GM12892 (cell line): ENCODE measurements at places on chromosomes 4 and X.

- DNase-seq: no peak
Observed at GRCh38 chr4:20684852-20685763, 15.2 kb upstream of the PACRGL start.

DNA sequence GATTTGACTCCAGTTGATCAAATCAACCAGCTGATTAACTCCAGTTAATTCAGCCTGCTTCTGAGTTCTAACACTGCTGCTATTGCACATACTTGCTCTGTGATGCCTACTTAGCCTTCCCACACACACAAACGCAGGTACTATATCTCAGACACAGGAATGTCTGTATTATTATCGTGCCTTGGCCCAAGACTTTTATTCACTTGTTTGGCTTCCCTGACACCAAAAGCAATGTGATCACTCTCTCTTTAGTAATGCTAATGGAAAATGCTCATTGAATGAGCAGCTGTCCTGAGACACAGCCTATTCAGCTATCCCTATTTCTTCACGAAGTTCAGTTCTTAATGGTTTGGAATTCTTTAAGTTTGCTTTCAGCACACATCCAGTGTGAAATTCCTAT lies 356.4 kb upstream of the CXorf51A start:
- DNase-seq: no peak

- no peak for DNase-seq
Observed at GRCh38 chr4:69617083-69617694, 22.3 kb downstream of the UGT2A2 start.

GRCh38 chr4:96471956-96472867 lies 632.3 kb downstream of the PDHA2 start:
- no peak for DNase-seq

DNA sequence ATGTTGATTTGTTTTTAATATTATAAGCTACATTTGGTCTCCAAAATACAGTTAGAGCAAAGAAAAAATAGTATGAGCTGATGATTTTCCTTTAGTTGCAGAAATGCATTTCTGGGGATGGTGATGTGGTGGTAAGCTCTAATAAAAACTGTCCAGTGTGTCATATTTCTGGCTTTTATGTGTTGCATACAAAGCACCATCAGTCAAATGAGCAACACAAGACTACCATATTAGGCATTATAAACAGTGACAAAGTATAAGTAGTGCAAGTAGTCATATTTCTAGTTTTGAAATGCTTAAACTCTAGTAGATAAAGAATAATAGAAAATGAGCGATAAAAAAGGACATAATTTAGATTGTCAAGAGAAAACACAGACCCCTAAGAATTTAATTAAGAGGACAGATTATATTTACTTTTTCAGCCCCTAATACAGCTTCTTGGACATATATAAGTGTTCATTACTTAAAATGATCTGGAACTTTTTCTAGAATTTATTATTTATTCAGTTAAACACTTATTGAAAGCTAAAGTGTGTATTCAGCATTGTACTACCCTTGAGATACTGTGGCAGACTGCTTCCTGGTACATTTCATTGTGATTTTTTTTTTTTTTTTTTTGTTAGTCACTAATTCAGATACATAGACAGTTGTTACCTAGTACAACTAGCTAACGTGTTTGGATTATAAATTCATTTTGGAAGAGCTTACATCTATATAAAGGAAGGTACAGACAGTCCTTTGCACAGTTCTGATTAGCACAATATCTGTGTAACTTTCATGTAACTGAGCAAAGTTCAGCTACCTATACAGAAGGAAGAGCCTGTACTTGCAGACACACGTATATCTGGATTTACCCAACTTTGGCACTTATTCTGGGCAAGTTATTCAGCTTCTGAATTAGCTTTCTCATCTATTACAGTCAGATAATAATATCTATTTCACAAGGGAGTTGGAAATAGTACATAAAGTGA lies 22.3 kb downstream of the RAP1GDS1 start:
- DNase-seq: no peak

GRCh38 chr4:23279377-23279986 lies 586.7 kb downstream of the GBA3 start:
- no peak for DNase-seq

- no peak for DNase-seq
Observed at GRCh38 chrX:129653181-129653970, 1.4 kb downstream of the APLN start.

DNA sequence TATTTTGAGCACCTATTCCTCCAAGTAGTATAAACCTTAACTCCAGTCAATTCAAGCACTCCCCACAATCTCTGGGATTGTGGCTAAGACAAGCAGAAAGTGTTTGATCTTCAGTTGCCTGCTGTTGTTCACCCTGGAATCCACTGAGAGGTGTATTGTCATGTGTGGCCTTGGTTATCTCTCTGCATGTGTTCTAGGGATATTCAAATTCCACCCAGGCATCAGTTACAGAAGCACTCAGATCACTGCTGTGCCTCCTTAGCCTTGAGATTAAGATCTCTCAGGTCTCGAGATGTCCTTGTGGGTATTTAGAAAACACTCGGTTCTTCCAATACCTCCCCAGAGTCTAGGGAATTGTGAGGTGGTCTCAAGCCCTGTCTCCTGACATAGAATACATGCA lies 213.3 kb downstream of the SMARCA1 start:
- DNase-seq: no peak

DNA sequence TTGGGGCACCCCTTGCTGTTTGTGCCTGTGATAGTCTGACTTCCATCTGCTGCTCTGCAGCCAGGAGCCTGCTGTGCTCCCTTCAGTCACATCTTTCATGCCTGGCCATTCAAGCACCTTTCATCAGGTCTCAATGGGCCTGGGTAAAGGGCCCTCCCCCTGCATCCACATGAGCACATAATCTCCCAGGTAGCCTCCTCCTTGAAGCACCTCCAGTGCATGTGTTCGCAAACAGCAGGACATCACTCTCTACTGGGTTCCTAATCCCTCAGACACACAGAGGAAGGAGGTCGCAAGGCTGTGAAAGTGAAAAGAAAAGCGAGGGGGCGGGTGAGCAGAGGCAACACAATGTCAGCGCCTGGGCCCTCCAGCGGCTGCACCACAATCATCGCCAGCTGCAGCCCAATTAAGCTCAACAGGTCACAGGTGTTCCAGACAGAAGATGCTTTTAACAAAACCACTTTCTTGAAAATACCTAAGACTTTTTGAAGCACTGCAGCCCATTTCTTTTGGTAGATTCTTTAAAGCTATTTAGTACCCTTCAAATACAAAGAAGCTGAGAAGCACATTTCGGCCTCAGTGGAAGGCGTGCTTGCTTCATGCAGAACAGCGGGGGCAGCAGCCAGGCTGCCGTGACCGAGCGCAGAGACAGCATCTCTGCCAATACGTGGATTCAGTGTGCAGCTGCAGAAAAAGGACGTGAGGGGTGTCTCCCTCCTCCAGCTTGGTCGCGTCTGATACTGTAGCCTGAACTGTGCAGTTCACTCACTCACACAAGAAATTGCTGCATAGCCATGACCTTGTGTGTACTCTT lies 92.2 kb upstream of the SPRY1 start:
- no peak for DNase-seq

- no peak for DNase-seq
Observed at GRCh38 chrX:42976746-42977366, 198.9 kb upstream of the PPP1R2C start.

DNA sequence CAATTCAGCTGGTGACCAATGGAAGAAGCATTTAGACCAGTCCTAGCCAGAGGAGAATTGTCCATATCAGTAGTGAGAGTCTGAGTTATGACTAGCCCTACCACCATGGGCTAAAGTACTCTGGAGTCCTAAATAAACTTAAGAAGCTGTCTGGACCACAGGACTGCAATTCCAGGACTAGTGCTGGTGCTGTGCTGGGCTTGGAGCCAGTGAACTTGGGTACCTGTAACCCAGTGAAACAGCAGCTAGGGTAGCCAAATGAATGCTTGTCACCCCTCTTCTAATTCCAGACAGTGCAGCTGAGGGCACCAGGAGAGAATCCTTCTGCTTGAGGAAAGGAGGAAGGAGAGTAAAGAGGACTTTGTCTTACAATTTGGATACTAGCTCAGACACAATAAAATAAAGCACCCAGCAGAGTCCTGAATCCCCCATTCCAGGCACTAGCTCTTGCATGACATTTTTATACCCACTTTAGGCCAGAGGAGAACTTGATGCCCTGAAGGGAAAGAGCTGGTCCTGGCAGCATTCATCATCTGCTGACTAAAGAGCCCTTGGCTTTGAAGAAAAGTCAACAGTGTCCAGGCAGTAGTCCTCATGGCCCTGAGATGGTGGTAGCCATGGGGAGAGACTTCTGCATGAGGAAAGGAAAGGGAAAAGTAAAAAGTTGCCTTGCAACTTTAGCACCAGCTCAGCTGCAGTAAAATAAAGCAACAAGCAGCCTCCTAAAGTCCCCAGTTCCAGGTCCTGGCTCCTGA lies 2675.7 kb downstream of the PCDH7 start:
- DNase-seq: no peak

DNA sequence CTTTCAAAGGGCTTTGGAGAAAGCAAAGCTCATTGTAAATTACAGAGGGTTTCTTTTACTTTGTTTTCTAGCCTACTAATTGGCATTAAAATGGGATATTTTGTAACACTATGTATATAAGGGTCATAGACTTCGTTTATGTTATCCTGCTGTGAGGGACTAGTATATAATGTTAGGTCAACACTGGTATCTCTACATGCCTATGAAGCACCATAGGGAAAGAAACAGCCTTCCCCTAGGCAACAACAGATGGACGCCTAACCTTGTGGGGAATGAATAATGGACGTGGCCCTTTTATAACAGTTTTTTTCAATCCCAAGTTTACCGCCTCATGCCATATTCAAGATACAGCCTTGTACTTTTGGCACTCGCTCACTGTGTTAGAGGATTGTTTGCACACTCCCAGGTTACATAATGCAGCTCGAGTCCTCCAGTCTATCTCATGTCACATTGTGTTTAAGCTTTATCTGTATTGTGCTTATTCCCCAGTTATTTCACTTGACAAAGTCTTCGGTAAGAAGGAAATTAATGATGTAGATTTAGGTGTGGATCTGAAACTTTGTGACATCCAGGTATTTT lies 711.0 kb downstream of the RPA4 start:
- DNase-seq: no peak

DNA sequence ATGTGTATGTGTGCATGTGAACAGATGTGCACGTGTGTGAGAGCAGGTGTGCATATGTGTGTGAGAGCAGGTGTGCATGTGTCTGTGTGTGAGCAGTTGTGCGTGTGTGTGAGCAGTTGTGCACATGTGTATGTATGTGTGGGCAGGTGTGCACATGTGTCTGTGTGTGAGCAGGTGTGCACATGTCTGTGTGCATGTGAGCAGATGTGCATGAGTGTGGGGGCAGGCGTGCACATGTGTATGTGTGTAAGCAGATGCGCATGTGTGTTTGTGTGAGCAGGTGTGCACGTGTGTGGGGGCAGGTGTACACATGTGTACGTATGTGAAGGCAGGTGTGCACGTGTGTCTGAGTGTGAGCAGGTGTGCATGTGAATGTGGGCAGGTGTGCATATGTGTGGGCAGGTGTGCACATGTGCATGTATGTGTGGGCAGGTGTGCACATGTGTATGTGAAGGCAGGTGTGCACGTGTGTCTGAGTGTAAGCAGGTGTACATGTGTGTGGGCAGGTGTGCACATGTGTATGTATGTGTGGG lies 66.5 kb upstream of the LRPAP1 start:
- no peak for DNase-seq

GRCh38 chrX:115579786-115580294 lies 18.9 kb downstream of the PLS3 start:
- no peak for DNase-seq

- no peak for DNase-seq
Observed at GRCh38 chrX:124502166-124502565, 155.8 kb downstream of the SH2D1A start.

GRCh38 chrX:153667281-153667955 lies 6.2 kb downstream of the PNCK start:
- no peak for DNase-seq
